ENCODE measurements at places on chromosomes 11 and 22.

GRCh38 chr11:127493330-127494022 is 492.9 kb upstream of the KIRREL3 start:
- DNase-seq, result no peak

- no peak for DNase-seq
Observed at GRCh38 chr11:128988242-128988970, 45.7 kb upstream of the TP53AIP1 start.

- DNase-seq, result no peak
Observed at GRCh38 chr11:67355023-67355793, 1.9 kb upstream of the POLD4 start.

GRCh38 chr11:90176069-90176468 is 41.6 kb downstream of the NAALAD2 start:
- DNase-seq, result no peak

DNA sequence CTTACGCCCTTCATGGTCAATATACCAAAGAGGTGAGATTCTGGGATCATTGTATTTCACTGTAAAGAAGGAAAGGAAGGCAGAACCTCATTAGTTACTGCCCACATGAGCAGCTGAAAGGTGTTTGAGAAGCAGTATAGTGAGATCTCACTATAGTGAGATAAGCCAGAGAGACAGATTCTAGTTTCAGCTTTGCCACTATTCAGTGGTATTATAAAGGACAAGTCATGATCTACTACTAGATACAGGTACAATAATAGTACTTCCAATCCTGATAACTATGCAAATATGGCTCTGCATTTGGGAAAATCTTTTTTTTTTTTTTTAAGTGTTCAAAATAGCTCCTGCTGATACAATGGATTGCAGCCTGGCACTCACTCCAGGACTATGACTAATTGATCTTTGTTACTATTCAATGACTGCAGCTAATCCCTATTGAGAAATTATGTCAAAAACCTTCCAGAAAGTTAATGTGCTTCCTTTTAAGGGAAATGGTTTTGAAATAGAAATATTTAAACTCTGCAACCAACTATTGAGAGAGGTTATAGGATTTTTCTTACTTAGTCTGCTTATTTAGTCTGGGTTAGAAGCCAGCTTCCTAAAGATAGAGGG is 8.3 kb upstream of the DLAT start:
- DNase-seq, result no peak

DNA sequence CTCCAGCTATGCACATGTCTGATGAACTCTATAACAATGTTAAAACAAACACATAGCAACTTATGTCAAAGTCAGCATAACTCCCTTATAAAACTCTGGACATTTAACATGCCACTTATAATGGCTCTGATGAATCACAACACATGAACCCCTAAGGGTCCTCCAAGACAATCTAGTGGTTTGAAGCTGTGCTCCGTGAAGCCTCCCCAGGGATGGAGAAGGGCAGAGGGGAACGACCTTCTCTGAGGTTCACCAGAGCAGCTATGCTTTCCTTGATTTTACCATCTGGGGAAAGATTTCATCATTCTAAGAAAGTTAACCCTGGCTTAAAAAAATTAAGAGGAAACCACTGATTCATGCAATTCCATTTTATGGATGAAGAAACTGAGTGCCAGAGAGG is 84.4 kb downstream of the MPPED2 start:
- no peak for DNase-seq

DNA sequence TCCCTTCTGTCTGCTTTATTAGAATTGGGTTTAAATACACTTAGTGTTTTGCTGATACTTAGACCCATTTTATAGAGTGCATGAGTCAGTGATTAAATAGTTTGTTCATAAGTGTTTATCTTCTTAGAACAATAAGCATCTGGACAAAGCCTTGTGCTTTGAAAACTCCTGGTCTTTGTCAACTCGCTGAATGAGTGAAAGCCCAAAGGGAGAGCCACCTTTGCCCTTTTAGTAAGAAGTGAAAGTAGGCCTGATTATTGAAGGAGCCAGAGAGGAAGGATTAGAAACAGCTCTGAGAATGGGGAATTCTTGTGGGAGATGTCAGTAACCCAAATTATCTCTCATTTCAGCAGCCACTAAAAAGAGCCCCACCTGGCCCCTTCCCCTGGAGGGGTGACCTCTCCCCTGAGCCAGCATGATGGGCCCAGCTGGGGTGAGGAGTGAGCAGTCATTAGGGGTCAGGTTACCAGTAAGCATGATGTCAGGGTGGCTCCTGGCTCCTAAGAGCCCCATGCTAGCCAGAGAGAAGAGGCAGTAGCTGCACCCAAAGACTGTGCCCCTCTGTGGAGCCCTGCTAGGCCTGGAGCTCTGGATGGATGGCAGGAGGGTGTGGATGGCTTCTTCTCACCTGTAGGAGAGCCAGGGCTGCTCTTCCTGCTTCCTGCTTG is 125.1 kb upstream of the E2F8 start:
- no peak for DNase-seq

- DNase-seq, result no peak
Observed at GRCh38 chr11:2382936-2383851, 6.1 kb downstream of the CD81 start.

GRCh38 chr11:119322360-119322739 is 5.4 kb upstream of the MCAM start:
- no peak for DNase-seq

GRCh38 chr11:94455861-94456260 is 37.8 kb downstream of the MRE11 start:
- DNase-seq, result no peak
